ENCODE measurements at places on chromosomes 12 and 14. TPM values are rescaled to one million over a fixed set of nuclear protein-coding genes. Genes with fewer than 3 reads are reported as not detected.
A peak's percentile ranks its signal among the peaks of the same experiment; 100 is the strongest.

ZDHHC17 gene
- 35.2 TPM for total RNA-seq

DNA sequence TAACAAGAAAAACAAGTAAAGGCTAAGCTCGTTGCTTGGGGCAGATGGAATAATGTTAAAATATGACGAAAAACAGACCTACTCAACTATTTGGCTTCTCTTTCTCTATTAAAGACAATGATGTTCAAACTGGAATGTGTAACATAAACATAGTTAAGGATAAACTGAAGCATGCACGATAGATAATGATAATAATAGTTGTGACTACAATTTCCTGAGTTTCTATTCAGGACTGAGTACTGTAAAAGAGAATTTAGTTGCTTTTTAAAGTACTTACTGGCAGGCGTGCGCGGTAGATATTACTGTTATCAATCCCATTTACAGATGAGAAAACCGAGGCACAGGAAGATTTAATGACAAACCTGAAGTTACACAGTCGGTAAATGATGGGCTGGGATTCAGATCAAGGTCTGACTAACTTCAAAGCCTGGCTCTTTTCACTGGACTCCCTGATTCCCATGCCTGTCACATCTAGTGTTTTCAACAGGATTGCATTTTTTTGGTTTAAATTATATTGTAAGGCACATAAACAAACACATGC is 103.0 kb downstream of the CRADD start:
- DNase-seq: no peak

DNA sequence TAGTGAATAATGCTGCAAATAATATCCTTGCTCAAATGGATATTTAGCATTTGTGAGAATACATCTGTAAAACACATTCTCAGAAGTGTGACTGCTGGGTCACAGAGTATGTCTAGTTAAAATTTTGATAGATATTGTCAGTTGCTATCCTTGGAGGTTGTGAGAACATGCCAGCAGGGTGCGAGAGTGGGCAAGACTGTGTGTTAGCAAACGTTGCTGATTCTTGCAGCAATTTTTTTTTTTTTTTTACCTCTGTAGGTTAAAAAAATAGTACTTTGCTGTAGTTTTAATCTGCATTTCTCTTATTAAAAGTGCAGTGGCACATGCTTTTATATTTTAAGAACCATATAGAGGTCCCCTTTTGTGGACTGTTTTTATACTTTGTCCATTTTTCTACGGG is 4.5 kb upstream of the NYNRIN start:
- DNase-seq: no peak

C12orf60 gene
- 1.5 TPM for total RNA-seq

SLC8B1 gene
- 20.2 TPM for total RNA-seq

GRCh38 chr12:50529345-50529744 is 24.6 kb downstream of the DIP2B start:
- DNase-seq: no peak

PLEK2 gene
- not detected for total RNA-seq

GPD1 gene
- total RNA-seq: 54.1 TPM

DNA sequence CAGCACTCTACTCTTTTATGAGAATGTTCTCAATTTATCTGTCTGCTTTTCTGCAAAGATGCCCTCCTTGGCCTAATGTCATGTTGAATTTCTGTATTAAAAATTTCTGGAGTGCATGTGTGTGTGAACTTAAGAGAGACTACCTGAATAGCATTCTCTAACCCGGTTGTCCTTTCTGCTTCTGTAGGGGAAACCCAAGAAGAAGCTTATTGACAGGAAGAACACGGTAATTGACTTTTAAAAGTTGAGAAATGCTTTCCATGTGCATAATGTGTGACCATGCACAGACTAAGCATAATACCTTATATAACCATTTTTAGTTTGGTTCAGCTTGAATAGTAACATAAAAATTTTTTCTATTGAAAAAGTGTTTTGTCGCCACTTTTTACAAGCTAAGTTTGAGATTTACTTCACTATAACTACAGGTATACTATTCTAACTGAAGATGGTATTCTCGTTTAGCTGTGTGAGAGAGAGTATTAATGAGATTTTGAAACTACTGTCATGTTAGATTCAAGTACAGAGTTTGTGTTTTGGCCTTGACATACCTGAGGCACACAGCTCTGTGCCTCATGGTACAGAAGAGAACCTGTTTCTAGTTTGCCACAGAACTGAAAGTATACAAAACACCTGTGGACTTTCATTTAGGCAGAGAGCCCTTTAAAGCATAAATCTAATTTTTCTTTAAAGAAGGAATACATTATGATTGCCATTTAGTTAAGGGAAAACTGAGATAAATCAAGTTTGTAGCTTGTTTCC is 96.8 kb downstream of the TTLL5 start:
- no peak for DNase-seq

ZNF385A gene
- total RNA-seq: 4.1 TPM

DNA sequence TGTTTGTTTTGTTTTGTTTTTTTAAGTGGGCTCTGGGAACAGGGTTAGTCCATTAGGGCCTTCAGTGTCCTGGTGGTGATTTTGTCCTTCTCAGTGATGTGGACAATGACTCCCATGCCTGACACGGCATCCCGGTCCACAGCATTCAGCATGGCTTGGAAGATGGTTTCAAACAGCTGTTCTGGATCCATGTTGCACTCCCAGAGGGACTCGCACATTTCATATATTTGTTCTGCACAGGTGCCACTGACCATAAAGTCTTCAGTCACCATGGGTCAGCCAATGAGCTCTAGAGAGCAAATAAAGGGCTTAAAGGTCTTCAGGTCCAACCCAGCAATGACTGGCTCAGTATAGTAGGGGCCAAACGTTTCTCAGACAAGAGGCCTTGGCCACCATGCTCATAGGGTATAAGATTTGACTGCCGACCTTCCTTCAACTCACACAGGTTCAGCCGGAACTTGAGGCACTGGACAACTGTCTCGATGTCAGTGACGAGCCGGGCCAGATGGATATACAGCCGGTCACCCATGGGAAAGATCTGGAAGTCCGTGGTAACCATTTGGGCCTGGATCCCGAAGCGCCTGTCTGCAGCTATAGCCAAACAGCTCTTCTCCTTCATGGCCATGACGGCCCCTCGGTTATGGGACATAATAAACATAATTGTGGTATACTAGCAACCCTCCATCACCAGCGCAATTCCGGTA is 18.0 kb downstream of the OR10P1 start:
- peak; percentile 78 for DNase-seq

GRCh38 chr12:48995086-48995879 is 3.9 kb downstream of the DDN start:
- DNase-seq: peak; percentile 86

DNA sequence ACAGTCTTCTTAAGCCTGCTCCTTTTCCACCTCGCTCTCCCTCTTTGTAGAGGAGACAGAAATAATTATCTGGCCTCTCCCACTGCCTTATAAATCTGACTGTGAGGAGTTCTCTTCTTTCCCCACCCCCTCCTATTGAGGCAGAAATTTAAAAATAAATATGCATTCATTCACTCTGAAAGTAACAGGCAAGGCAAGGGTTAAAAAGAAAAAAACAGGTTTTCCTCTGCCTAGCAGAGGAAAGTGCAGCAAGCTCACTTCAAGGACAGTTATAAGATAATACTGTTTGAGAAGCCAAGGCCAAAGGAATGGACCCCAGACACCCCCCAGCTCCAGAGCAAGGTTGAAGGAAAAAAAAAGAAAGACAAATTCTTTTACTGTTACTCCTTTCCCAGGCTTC is 56.3 kb downstream of the DHRS2 start:
- no peak for DNase-seq

DNA sequence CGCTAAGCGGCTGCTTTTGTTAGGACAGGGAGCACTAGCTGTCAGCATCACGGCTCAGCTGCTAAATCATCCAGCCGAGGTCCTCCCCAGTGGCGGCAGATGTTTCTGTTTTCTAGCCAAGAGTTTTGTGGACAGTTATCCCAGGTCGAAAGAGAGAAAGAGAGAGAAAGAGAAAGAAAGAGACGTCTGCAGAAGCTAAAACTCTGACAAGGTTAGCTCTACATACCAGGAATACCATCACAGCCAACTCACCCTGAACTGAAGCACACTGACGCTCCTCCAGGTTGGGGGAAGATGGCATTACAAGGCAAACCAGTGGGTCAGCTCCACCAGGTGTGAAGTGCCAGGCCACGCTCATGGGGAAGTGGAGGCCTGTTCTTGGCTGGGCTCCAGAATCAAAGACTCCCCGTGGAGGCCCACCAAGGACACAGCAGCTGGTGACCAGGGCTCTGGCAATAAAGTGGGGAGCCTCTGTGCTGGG is 64.9 kb upstream of the DICER1 start:
- DNase-seq: no peak

PPP1CC gene
- 120 TPM for total RNA-seq

- DNase-seq: no peak
Measured at GRCh38 chr12:4134448-4135263, 138.9 kb upstream of the CCND2 start.
